ENCODE measurements at places on chromosomes 11 and 22.

DNA sequence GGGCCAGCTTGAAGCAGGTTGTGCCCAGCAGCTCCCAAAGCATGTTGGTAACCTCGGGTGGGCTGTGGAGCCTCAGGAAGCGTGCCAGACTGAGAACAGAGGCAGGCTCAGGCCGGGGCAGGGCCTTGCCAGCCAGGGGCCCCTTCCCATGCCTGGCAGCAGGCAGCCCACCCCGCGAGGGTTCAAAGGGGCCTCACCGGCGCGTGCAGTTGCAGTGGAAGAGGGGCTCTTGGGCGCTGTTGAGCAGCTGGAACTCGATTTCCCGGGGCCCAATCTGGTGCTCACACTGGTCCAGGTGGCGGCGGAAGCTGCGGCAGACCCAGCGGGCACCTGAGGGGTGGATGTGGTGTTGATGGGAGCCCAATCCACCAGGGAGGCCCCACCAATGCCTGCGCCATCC, 3.6 kb downstream of the PLA2G3 start:
- no peak for DNase-seq

- DNase-seq, result no peak
Measured at GRCh38 chr22:22825213-22825593, 62.4 kb upstream of the IGLL5 start.

GRCh38 chr11:111128076-111128870, 117.3 kb upstream of the POU2AF2 start:
- no peak for DNase-seq

- no peak for DNase-seq
Measured at GRCh38 chr11:40204228-40204627, 1255.2 kb downstream of the LRRC4C start.

DNA sequence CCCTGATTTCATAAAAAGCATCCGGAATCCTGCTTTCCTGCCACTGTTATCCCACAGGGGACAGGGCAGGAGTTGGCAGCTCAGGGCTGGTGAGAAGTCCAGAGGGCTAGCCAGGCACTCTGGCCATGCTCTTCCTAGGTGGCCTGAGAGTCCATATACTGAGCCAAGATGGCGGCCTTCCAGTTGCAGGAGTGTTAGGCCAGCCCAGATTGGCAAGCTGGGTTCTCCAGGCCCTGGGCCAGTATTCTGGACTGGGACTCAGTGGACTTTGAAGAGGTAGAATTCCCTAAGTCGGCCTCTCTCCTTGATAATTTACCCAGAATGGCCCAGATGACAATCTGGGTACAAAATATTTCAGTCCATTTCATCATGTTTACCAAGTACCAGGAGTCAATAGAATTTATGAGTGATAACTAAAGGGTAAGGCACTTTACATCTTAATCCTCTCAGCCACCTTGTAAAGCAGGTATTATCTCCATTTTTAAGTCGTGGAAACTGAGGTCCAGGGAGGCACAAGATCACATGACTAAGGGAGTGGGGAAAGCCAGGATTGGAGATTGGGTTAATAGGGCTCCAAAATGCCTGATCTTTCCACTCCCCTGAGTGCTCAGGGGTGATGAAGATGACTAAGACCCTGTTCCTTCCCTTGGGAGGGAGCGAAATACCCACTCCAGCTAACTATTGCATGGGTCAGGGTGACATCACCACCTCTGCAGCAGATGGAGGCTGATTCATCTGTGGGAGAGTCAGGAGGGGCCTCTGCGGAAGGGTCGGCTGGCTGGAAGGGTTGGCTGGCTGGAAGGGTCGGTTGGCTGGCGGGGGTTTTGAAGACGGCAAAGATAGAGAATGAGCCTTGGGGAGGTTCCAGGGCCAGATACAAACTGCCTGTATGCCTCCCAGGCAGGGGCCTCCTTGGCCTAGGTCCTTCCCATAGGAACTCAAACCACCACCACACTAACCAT, 1.2 kb upstream of the MICALL1 start:
- DNase-seq, result peak; percentile 82

DNA sequence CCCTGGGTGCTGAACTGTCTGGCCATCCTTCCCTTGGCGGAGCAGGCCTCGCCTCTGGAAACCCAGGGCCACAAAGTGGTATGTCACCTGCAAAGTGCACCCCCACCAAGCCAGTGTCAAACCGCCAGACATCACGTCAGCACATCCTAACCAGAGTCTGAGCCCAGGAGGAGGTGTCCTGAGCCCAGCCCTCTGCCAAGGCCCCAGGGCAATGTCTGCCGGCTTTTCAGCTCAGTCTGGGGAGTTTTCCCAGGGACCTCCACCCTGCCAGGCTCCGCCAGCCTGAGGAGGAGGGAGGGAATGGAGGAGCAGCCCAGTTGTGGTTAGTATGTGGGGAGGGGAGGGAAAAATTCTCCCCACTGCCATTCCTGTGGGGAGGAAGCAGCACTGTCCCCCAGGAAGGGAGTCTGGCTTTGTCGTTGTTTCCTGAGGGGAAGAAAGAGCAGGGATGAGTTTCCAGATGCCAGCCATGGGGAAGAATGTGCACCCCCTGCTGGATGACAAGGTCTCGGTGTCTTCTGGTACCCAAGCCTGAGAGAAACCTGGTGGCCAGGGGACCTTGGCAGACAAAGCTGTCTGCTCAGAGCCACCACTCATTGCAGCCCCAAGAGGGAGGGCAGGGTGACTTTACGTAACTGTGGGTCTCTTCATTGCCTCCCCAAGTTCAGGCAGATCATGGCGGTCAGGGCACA, 81.4 kb upstream of the CD82 start:
- no peak for DNase-seq

GRCh38 chr11:30281476-30282288, 41.2 kb upstream of the ARL14EP start:
- no peak for DNase-seq

DNA sequence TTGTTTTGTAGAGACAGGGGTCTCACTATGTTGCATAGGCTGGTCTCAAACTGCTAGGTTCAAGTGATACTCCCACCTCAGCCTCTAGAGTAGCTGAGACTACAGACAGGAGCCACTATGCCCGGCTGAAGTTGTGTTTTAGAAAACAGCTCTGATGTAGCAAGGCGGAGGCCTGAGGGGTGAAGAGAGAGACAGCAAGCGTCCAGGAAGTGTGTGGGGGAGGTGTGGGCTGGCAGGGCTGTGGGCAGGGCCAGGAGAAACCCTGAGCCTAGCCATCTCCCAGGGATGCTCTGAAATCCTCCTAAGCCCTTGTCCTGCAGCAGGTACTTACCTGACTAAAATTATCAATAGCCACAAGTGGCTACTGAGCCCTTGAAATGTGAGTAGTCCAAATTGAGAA, 16.1 kb upstream of the RPS3 start:
- DNase-seq, result no peak

- peak; percentile 58 for DNase-seq
Measured at GRCh38 chr11:75771646-75772410, 3.2 kb downstream of the DGAT2 start.

GRCh38 chr11:28483072-28483867, 375.1 kb downstream of the METTL15 start:
- DNase-seq, result no peak

DNA sequence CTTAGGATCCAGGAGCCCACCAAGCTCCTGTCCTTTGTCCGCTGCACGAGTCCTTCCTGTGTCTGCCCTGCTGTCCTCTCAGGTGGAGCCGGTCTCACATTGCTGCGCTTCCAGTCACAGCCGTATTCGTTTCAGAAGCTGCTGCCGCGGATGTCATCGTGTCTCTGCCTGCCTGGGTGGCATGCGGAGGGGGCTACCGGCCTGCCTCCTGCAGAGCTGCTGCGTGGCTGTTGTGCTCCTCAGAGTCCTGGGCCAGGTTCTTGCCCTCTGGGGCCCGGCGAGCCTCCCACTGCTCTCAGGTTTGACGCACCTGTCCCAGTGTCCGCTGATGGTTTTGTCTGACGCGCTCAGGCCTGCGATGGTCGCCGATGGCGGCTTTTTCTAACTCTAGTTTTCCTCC, 254.2 kb downstream of the TBC1D22A start:
- DNase-seq, result no peak

DNA sequence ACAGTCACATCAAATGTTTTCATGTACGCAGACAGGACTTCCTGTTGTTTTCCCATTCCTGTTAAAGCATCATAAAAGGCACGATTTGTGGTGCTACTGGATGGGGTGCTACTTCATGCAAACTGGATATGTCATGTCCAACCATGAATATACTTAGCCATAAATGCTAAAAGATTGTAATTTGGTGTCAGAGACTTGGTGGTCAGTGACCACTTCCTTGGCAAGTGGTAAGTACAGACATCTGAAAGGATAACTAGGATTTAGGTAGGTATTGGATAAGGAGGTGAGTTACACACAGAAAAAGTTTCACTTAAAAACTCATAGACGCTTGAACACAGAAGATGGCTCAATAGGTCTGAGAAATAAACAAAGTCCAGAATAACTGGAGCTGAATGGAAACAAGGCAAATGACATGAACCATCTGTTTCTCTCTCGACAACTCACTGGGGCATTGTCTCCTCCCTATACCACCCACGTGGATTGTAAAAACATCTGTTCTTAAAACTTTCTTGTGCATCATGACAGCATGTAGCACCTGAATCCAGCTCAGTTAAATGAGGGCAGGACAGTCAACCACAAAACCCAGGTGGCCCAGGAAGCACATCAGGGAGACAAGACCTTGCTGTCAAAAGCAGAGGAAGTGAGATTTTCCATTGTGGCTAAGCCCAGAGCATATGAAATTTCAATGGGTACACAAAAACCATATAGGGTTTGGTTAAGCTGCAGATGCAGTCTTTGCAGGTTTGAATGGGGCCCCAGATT, 22.1 kb upstream of the IGLL5 start:
- DNase-seq, result no peak

DNA sequence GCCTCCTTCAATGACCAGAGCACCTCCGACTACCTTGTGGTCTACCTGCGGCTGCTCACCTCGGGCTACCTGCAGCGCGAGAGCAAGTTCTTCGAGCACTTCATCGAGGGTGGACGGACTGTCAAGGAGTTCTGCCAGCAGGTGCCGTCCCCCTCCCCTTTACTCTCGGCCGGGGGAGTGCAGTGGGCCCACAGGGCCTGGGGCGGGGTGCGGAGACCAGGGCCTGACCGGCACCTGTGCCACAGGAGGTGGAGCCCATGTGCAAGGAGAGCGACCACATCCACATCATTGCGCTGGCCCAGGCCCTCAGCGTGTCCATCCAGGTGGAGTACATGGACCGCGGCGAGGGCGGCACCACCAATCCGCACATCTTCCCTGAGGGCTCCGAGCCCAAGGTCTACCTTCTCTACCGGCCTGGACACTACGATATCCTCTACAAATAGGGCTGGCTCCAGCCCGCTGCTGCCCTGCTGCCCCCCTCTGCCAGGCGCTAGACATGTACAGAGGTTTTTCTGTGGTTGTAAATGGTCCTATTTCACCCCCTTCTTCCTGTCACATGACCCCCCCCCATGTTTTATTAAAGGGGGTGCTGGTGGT, 11.0 kb downstream of the OTUB1 start:
- no peak for DNase-seq

DNA sequence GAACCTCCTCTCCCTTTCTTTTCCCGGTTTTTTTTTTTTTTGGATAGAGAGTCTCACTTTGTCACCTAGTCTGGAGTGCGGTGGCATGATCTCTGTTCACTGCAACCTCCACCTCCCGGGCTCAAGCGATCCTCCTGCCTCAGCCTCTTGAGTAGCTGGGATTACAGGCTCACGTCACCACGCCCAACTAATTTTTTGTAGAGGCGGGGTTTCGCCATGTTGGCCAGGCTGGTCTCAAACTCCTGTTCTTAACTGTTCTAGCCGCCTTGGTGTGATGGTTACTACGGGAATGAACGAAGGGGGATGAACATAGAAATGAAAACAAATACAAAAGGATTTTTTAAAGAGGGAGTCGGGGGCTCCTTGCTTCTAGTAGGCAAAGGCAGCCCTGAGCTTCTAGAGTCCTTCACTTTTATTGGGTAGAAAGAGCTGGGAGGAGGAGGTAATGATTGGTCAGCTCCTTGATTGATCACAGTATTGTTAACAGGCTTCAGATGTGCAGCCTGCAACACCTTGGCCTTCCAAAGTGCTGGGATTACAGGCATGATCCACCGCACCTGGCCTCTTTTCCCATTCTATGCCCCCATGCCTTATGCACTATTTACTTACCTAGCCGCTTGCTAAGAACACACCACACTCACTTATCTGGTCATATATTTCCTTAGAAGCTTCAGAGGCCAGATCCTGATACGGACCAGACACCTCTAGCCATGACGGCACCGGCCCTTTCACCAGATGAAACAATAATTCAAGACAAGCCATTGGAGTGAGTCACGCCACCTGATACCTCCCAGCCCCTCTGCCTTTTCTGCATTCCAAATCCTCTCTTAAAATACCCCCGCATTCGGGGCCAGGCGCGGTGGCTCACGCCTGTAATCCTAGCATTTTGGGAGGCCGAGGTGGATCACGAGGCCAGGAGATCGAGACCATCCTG, 20.7 kb downstream of the SUSD2 start:
- DNase-seq, result no peak

- DNase-seq, result no peak
Measured at GRCh38 chr11:130052567-130052966, 17.1 kb upstream of the APLP2 start.

- DNase-seq, result no peak
Measured at GRCh38 chr11:6650980-6651379, 4.6 kb downstream of the DCHS1 start.

DNA sequence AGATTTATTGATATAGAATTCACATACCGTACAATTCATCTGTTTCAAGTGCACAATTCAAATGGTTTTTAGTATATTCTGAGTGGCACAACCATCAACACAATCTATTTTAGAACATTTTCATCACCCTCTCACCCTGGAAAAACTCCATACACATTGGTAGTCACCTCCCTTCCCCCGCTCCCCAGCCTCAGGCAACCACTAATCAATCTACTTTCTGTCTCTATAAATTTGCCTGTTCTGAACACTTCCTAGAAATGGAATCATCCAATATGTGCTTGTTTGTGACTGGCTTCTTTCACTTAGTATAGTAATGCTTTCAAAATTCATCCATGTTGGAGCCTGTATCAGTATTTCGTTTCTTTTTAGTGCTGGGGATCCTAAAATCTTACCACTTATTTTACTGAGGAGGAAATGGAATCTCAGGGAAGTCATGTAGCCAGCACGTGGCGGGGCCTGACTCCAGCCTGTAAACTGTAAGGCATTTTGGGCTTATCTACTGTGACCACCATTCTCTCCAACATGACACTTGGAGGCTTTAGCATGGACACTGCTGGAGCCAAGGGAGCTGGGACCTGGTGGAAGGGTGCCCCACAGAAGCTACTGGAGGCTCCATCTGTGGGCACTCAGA, 905 bp upstream of the UCP3 start:
- no peak for DNase-seq

DNA sequence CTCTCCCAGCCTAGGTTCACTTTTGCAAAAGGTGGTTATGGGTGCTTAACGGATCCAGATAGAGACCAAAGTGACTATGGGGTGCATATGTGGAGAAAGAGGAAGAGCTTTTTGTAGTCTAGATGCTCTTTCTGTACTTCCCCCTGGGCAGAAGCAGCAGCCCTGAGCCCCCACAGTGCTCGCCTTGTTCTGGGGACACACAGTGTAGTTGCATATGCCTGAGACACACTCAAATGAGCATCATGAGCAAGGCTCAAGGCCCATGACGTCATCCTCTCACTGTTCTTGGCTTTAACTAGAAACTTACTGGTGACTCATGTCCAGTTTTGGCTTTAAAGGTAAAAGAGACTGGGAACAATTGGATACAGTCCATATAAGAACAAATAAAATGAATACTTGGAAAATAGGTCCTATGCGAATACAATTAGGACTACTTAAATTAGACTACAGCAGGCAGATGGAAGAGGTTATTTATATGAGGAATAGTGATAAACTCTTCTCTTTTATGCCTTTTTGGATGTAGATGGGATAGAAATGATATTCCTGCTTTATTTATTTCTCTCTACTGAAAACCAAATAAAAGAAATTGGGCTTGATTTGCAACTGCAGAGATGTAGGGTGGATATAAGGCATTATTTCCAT, 20.1 kb upstream of the PEX26 start:
- DNase-seq, result peak; percentile 69

GRCh38 chr11:94544646-94545263, 1.0 kb downstream of the FUT4 start:
- DNase-seq, result no peak

All from T1000 (cell line).